ENCODE measurements at places on chromosomes 12 and 14.

GRCh38 chr14:52042371-52043289 lies 26.2 kb downstream of the NID2 start:
- no peak for DNase-seq

GRCh38 chr12:91213-91612 lies 24.6 kb downstream of the IQSEC3 start:
- DNase-seq: no peak

- peak; percentile 77 for DNase-seq
Measured at GRCh38 chr14:34368115-34368970, 93.7 kb downstream of the SPTSSA start.

- no peak for DNase-seq
Measured at GRCh38 chr12:74319886-74320285, 217.7 kb upstream of the ATXN7L3B start.

- DNase-seq: no peak
Measured at GRCh38 chr14:58739674-58740073, 101.9 kb downstream of the DACT1 start.

- no peak for DNase-seq
Measured at GRCh38 chr12:3142386-3142785, 65.2 kb downstream of the TSPAN9 start.

DNA sequence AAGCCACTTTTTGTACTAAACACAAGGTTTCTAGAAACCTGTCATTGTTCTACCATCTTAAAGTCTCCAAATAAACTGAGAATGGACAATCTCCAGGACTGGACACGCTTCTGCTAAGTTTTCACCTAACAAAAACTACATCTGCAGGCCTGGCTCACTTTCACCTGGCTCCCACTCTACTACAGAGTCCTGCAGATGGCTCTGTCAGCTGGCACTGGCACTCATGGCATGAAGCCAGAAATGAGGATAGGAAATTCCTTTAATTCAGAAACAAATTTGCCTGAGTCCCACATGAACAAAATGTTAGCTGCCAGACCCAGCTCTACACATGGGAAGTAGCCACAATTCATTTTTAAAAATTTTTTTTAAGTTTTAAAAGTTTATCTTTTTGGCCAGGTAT lies 42.1 kb downstream of the STXBP6 start:
- no peak for DNase-seq

- DNase-seq: no peak
Measured at GRCh38 chr12:31118347-31119191, 44.9 kb downstream of the DDX11 start.

GRCh38 chr12:128951448-128951847 lies 98.2 kb downstream of the GLT1D1 start:
- DNase-seq: no peak

GRCh38 chr12:121590476-121591143 lies 9.8 kb upstream of the KDM2B start:
- no peak for DNase-seq

DNA sequence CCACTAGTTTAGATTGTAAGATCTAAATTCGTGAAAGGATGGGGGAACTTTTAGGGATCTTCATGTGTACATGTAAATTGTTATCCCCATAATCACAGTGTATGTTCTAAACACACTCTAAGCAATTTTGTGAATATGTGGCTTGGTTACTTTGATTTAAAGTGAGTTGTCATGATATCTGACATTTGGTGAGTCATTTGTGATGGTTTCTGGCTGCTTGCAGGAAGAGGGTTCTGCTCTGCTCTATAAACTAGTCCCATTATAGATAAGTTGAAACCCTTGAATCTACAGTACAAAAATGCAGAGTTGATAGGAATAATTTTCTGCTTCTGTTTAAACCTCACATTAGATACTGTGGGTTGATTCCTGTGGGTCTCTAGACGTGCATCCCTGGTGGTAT lies 14.8 kb downstream of the GUCY2C start:
- no peak for DNase-seq

GRCh38 chr12:22355011-22355580 lies 20.6 kb upstream of the ST8SIA1 start:
- no peak for DNase-seq

GRCh38 chr12:108484431-108484830 lies 30.6 kb upstream of the FICD start:
- no peak for DNase-seq

GRCh38 chr14:72906879-72907278 lies 13.0 kb upstream of the DPF3 start:
- no peak for DNase-seq

- peak; percentile 62 for DNase-seq
Measured at GRCh38 chr12:116133149-116133548, 144.3 kb downstream of the MED13L start.

GRCh38 chr12:91163116-91163515 lies 19.5 kb downstream of the DCN start:
- no peak for DNase-seq

GRCh38 chr12:116955382-116956021 lies 44.8 kb downstream of the FBXW8 start:
- no peak for DNase-seq

GRCh38 chr12:131084341-131085011 lies 130.8 kb downstream of the ADGRD1 start:
- no peak for DNase-seq

DNA sequence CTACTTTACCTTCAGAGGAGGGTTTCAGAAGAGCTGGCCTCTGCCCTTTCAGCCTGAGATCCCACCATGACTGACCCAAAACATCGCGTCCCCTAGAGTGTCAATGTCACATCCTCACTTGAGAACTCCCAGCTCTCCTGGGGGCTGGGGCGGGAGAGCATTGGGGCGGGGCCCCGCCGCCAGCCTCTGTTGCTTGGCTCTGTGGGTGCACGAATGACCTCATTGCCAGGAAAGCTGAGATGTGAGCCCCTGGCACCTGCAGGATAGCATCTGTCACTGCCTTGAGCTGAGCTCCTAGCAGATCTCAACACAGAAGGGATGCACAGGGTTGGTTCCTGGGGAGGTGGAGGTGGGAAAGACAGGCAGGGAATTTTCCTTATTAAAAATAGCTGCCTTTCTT lies 20.6 kb upstream of the MYL2 start:
- no peak for DNase-seq

DNA sequence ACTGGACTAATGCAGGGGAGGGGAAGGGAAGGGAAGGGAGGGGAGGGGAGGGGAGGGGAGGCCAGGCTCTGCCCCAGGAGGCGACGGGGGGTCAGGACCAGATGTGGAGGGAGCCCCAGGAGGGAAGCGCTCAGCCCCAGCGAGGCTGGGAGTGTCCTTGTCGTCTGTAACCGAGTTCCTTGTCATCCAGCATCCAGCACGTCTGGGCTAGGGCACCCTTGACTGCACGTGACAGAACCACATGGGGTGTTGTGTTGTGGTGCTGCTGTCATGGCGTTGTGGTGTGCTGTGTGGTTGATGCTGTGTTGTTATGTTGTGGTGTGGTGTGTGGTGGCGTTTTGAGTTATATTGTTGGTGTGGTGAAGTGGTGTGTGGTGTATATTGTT lies 28.4 kb upstream of the SFSWAP start:
- no peak for DNase-seq

DNA sequence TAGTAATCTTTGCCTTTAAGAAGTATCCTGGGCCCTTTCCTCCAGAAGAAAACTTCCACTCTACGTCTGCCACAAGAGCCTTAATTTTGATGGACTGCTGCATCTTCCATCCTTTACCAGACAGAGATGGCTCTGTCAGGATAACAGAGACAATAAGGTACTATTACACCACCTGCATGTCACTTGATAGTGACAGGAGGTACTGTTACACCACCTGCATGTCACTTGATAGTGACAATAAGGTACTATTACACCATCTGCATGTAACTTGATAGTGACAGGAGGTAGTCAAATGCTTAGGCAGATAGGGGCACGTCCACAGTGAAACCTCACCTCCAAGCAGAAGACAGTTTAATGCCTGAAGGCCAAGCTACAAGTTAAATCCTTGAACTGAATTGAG lies 13.9 kb downstream of the OR6C74 start:
- no peak for DNase-seq

DNA sequence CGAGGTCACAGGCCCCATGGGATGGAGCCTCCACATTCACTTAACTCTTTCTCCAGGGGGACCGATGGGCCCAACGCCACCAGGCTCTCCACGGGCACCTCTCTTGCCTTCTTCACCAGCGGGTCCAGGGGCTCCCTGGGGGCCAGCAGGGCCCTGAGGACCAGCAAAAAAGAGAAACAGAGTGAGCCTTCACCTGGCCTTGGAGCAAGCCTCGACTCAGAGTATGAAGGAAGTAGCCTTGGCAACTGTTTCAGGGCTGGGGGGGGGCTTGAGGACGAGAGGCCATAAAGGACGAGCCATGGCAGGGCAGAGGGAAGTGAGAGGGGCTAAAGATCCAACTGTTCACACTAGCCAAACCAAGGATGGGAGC lies 18.0 kb downstream of the COL2A1 start:
- no peak for DNase-seq

DNA sequence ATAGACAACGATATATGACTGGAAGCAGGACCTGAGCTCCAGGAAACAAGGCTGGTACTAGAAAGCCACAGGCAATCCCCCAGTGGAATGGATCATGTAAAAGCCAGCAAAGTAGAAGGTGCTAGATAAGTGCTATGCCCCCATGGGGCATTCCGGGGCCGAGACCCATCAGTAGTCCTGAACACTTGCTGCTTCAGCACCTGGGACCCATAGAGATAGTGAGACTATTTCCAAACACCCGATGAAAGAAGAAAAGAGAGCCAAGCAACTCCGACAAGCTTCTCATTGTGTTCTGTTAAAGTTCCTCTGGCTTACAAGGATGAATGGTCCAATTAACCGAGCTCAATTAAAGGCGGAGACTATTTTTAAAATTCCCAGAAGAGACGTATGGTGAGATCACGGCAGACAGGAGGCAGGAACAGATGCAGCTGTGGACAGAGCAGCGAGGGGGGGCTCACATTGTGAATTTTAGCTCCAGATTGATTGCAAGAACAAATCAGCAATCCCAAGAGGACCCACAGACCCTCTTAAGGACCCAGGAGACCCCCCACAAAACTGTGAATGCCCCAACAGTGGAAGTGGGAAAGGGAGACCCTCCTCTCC lies 142.5 kb upstream of the OVCH1 start:
- DNase-seq: no peak

DNA sequence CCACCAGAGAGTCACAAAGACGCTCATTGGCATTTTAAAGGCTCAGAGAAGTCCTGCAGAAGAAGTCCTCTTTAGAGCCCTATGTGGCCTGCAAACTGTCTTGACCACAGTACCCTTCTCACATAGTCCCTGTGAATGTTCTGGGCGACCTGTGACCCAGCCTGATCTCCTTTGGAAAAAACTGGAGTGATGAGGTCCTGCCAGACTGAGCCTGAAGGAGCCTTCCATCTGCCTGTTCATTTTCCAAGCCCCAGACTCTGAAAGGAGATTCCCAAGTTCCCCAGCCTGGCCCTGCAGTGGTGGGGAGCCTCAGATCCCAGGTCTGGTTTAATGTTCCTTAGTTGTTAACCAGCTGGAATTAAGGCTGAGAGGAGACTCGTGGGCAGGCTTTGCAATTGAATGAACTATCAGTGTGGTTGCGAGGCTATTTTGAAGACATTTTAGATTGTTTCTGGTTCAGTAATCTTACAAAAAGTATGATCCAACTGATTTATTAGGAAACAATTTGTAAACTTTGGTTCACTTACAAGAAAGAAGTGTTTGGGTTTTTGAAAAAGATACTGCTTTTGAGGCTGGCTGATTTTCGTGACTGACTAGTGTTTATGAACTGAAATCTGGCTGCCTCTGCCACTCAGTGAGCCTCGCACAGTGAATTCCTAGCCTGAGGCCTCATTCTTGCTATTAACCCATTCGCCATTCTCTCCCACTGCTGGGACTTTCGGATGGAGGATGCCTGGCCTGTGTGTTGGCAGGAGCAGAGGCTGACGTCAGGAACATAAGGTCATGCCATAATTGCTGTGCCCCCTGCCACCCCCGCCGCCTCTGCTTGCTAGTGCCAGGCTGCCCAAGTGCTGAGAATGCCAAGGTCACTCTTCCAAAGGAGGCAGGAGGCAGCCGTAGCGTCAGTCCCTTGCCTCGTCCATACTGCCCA lies 249.0 kb downstream of the CACNA1C start:
- DNase-seq: no peak

DNA sequence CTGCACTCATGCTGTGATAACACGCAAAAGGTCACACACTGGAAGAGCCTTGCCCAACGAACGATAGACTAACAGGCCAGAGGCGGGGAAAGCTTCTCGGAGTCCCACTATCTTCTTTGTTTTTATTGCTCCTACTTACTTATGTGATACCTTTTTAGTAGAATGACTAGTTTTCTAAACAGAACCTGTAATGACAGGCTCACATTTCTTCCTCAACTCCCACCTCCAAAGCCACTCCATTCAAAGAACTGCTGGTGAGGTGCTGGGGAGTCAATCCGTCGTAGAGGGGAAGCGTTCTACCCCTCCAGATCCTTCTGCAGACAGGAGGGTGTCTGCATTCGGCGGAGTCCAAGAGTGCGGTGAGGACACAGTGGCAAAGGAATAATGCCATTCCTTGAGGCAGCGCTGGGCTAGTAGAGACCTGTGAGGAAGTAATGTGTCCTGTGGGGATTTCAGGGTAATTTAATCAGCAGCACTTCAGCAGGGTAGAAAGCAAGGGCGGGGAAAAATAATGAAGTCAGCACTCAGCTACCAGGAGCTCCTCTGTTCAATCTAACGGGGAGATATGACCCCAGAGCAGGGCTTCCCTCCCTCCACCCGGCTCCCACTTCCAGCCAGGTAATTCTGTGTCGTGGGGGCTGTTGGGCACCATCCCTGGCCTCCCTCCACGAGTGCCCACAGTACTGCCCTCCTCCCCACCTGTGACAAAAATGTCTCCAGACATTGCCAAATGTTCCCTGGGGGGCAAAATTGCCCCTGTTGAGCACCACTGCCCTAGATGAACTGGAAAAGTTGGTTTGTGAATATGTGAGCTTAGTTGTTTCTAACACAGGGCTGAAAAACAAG lies 25.2 kb downstream of the SPRING1 start:
- DNase-seq: no peak

- DNase-seq: no peak
Measured at GRCh38 chr12:107411792-107412535, 273.6 kb upstream of the PWP1 start.

GRCh38 chr14:61491224-61491623 lies 169.8 kb downstream of the PRKCH start:
- DNase-seq: no peak

Measured in AML-193 (cell line).